Globus pallidus (tissue), 1 donor: ENCODE measurements at places on chromosomes 1 and 21.

DNA sequence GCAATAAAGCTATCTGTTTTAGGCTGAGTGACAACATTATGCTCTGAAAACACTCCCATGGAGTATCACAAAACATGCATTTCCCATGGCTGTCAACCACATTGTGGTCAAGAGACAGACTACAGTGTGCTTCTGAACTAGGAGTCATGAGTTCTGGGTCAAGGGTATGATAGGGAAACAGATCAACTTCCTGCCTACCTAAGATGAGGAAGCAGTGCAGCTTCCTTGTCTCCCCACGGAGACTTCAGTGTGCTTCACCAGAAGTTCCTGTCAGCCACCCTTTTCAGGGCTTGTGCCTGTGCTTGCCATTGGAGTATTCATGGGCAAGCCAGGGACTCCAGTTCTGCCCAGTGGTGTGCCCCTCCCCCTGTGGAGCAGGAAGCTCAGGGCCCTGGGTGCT, 19.9 kb downstream of the LCE3E start:
- no peak for DNase-seq

DNA sequence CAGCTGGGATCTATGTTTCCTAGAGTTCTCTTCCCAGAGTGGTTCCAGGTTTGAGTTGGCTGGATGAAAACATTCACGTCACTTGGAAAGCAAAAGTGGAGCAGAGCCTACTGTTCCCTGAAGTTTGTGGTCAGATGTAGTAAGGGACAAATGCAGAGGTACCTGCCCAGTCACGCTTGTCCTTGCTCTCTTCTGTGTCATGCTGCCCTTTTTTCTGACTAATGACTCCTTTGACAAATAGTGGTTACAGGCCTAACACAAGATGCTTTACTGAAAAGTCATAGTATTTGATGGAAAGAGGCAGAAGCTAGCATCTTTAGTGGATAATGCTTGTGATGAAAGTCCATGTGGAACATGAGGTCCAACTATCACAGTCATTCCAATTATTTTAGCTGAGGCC, 881.4 kb upstream of the B3GALT2 start:
- no peak for DNase-seq

DNA sequence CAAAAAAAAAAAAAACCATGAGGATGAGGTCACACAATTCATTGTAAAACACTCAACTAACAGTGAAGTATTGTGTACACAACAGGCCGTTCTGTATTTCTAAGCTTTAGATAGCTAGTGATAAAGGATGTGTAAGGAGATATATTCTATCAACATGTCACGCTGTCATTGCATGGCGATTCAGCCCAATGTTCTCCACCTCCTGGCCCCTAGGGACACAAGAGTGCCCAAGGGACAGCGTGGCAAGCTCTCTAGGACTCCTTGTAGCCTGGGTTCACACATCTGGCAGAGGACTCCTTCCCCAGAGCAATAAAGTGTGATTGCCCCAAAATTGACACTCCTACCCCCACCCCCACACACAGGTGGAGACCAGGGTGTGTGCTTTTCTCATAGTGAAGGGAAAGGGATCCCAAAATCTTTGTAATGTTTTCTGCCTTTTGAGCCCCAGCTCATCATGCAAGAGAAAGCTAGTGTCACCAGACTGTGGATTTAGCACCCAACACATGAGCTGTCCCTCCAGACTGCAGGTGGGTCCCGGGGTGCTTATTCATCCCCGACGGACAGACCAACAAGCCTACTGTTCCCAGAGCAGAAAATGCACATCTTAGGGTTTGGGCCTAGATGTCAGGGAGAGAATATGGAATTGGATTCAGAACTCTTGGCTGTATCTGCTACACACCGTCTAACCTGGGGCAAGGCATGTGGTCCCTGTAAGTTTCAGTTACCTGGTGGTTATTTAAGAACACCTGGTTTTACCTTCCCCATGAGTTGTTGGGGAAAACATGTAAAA, 11.5 kb downstream of the TMPRSS3 start:
- DNase-seq = no peak

GRCh38 chr1:244207042-244207934, 156.2 kb downstream of the ZBTB18 start:
- no peak for DNase-seq

DNA sequence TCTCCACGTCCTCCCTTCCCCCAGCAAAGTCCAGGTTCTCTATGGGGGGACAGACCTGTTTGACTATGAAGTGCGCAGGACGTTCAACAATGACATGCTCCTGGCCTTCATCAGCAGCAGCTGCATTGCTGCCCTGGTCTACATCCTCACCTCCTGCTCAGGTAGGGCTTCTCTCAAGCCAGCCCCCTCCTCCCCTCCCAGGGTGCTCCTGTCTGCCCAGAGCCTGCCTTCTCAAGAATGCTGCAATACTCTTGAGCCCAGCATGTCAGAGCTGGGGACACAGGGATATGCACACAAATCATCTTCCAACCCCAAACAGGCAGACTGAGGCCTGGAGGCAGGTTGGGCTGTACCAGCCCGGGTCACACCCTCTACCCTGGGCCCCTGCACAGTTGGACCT, 35.4 kb downstream of the DISP3 start:
- DNase-seq = no peak

DNA sequence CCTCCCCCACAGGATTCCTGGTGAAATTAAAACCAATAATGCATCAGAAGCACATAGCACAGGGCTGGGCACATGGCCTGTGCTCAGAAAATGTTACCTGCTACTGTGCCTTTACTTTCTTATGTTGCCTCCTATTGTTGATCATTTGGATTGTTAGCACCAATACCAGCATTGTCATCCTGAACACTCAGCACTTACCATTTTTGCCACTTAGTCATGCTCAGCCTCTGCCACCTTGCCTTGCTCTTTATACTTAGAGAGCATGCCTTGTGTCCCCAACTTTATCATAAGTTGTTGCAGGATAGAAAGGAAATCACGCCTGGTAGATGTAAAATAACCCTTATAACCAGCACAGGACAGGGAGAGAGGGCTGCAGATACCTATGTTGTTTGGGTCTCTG, 361.0 kb upstream of the RUNX1 start:
- DNase-seq = no peak

- DNase-seq = no peak
Observed at GRCh38 chr1:40876891-40877290, 14.7 kb upstream of the CITED4 start.

DNA sequence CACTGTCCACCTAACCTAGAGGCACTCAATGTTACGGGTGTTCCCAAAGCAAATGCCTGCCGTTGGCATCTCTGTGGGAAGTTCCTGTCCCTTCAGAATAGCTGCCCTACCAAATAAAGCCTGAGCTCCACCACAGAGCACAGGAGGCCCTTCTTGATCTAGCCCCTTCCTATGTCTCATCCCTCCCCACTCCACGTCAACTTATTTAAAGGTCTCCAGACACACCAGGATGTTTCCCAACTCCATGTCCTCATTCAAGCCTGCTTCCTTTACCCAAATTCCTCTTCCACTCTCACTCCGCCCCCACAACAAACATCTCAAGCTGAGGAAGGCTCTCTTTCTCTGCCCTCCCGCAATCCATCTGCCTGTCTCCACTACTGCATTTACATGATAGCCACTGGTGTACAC, 87.7 kb downstream of the TGFBR3 start:
- DNase-seq = no peak

DNA sequence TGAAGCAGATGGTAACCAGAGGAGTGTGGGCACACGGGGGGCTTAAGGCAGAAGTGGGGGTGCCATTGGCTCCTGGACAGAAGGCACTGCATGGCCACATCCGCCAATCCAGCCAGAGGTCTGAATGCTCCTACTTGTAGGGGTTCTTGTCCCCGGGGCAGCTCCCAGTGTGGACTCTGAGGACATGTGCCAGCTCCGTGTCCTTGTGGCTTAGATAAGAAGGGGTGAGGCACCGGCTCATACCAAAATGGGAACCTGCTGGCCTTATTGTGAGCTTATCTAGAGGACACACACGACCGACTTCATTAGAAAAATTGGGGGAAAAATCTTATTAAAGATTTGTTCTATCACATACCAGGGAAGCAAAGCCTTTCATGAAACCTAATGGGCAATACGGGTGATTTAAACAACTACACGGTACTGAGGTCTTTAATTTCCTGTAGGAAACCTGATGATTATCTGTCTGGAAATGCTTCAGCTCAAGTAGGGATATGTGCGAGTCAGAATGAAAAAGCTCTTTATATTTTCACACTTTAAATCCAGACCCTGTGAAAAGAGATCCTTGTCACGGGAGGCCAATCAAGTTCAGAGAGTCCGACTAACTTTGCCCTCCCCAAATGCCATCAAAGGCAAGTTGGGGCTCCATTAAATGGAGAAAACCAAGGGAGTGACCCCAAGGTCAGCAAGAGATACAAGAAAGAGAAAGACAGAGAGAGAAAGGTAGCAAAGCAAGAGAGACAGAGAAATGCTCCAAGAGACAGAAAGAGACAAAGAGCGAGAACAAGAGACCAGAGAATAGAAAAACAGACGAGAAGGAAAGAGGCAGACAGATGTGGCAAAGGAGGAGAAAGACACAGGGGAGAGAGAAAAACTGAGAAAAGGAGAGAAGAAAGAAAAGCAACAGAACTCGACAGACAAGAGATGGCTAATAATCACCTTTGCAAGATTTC, 14.1 kb upstream of the KCNN3 start:
- no peak for DNase-seq
